Transverse colon (tissue), 4 donors: ENCODE measurements at places on chromosomes 2 and 18. TPM values are rescaled to one million over a fixed set of nuclear protein-coding genes. Genes with fewer than 3 reads are reported as not detected.

- no peaks in the 10 kb centered on the region for H3K36me3 ChIP-seq
- no peak overlapping the region for H3K4me3 ChIP-seq
- no peaks in the 10 kb centered on the region for H3K27me3 ChIP-seq
- no peaks in the 10 kb centered on the region for H3K4me1 ChIP-seq
These were observed 82.3 kb upstream of the XPO1 start for GRCh38 chr2:61620244-61621159.

DNA sequence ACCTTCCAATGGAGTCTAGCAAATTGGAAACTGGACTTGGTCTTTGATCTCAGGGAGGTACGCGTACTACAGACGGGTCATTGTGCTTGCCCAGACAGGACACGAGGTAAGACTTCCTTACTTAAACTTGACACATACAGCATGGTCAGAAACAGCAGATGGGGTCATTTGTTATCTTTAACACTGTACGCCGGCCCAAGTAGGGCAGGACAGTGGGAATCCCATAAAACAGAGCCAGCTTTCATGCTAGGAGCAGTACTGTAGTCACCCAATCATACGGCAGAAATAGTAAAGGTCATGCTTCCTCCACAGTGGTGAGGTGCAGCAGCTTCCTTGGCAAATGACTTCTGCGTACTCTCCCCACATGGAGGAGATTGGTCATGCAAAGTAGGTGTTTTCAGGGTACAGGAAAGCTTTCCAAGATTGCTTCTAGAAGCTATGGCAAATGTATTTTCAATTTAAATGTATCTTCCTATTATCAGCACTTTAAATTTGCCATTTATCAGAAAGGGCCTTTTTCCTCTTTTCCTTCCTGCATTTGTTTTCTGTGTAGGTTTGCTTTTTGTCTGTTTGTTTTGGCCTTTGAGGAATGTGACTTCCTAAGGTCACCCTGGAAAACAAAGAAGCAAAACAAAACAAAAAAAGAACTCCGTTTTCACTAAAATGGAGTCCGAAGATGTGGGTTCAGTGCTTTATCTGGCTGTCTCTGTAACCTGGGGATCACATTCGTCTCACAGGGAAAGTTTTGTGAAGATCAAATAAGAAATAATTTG is 74.0 kb upstream of the DSG1 start:
- no peak for DNase-seq
- peaks cover 4% of the 10 kb centered on the region for H3K4me1 ChIP-seq
- H3K27ac ChIP-seq, result peak overlapping the region; percentile 69

- H3K4me1 ChIP-seq, result peaks cover 4% of the 10 kb centered on the region
- H3K27me3 ChIP-seq, result no peaks in the 10 kb centered on the region
- no peak overlapping the region for H3K27ac ChIP-seq
- H3K4me3 ChIP-seq, result no peak overlapping the region
- no peaks in the 10 kb centered on the region for H3K36me3 ChIP-seq
These were observed 4.8 kb downstream of the NEU4 start for GRCh38 chr2:241813644-241814392.

DNA sequence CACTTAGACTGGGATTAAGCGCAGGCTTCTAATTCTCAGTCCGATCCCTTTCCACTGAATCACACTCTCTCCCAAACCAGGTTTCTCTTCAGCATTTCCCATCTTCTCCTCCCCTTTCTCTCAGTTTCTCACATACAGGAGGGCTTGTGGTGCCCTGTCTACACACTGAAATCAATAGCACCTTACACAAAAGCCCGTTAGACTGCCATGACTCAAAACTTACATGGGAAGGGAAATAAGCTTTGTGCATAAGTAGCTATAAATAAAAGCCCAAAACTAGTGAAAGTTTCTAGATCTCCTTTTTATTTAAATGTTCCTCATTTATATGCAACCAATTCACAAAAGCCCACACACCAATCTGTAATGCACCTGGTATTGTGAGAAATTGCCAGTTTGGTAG is 318.4 kb downstream of the TXNL1 start:
- H3K4me3 ChIP-seq, result no peak overlapping the region
- no peaks in the 10 kb centered on the region for H3K27me3 ChIP-seq
- no peak for DNase-seq
- H3K27ac ChIP-seq, result no peak overlapping the region

- H3K27me3 ChIP-seq, result no peaks in the 10 kb centered on the region
- H3K36me3 ChIP-seq, result no peaks in the 10 kb centered on the region
- peaks cover 7% of the 10 kb centered on the region for H3K4me1 ChIP-seq
- no peak overlapping the region for H3K4me3 ChIP-seq
These were observed 17.3 kb upstream of the STAT1 start for GRCh38 chr2:191031256-191031655.

- no peak overlapping the region for H3K4me3 ChIP-seq
- H3K36me3 ChIP-seq, result no peaks in the 10 kb centered on the region
- no peak for DNase-seq
- H3K4me1 ChIP-seq, result peaks cover 13% of the 10 kb centered on the region
These were observed 108.5 kb upstream of the COL5A2 start for GRCh38 chr2:189287982-189288521.

Gene FOXI3
- total RNA-seq, result not detected

Gene SULT1C4
- 0.27 TPM for total RNA-seq
